GM12878 (cell line): ENCODE measurements at places on chromosomes 7 and 10.
A peak's percentile ranks its signal among the peaks of the same experiment; 100 is the strongest.

DNA sequence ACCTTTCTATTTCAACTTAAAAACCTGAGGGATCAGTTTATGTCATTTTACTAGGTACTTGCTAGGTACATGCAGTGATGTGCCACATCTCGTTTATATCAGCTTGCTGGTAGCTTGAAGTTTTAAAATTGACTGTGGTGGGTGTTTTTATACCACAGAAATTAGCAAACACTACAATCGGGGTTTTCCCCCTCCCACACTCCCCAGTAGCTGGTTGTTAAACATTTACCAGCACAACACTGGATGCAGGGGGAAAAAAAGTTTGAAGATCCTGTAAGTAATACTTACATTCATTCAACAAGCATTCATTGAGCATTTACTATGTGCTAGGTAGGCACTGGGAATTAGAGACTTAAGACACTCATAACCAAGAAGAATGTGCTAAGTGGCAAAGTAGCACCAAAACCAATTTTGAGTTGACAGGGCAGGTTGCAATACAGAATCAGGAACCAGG, 32.6 kb downstream of the USP6NL start:
- DNase-seq: peak; percentile 73

GRCh38 chr10:6647811-6648526, 67.9 kb upstream of the PRKCQ start:
- no peak for DNase-seq

- no peak for DNase-seq
These were observed 33.7 kb downstream of the ZNF777 start for GRCh38 chr7:149427096-149427680.

DNA sequence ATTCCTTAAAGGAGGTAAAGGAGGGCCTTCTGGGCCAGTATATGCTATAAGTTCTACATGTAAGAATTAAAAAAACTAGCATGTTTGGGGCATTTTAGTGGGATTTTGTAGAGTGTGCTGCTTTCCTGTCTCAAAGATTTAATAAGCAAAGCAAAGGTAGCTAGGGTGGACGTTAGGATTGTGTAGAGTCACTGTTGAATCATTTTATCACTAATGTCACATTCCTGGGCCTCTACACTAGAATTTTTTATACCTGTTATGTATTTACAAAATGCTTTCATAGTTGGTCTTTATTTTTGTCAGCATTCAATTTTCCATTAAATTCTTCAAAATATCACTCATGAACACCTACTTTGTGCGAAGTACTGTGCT, 139.4 kb upstream of the PHYHIPL start:
- no peak for DNase-seq

- no peak for DNase-seq
These were observed 12.9 kb upstream of the DENND2A start for GRCh38 chr7:140653319-140654108.

DNA sequence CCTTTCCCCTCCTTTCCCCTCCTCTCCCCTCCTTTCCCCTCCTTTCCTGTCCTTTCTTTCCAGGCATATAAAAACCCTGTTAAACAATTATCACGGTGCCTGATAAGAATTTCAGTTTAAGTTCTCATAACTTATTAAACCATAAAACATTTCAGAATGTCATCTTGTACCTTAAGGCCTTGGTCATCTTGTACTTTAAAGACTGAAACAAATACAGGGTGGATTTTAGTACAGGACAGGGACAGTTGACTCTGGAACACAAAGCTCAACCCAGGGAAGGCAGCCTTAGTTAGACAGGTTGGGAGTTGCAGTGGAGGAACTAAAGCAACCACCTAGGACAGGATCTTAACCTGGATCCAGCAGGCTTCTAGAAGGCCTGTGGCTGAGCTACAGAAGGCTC, 1.2 kb downstream of the AGR3 start:
- DNase-seq: no peak

- DNase-seq: no peak
These were observed 397.8 kb downstream of the AUTS2 start for GRCh38 chr7:69996121-69996520.

GRCh38 chr10:124196659-124197058, 103.3 kb upstream of the CHST15 start:
- DNase-seq: no peak

- DNase-seq: no peak
These were observed 9.7 kb downstream of the CFAP46 start for GRCh38 chr10:132932461-132933307.

DNA sequence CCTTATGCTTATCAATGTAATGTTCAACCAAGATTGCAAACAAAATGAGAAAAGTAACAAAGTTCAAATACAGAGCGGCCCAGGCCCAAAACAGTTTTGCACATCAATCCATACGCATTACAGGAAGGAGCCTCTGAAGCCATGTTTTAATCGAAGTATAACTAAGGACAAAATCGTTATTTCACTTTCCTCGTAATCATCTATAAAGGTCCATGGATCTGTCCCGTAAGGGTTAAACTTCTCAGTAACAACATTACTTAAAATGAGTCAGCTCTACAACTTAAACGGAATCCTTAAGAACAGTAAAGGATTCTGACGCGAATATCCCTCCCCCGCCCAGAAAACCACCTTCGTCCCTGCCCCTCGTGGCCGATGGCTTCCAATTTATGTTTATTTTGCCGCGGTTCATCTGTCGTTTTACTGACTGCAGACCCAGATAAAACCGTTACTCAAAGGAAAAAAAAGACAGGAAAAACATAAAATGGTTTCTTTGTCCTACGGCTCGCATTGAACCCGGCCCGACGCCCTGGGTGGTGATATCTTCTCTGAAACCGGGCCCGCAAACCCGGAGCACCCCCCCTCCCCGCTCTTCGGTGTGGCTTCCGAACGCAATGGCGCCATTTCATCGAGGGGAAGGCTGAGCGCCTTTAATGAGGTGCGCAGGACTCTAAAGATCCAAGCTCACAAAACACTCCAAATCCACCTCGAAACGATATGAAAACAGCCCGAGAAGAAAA, 1.1 kb downstream of the HNRNPA2B1 start:
- DNase-seq: no peak

- DNase-seq: peak; percentile 53
These were observed 2.9 kb upstream of the MYOZ1 start for GRCh38 chr10:73644015-73644743.

DNA sequence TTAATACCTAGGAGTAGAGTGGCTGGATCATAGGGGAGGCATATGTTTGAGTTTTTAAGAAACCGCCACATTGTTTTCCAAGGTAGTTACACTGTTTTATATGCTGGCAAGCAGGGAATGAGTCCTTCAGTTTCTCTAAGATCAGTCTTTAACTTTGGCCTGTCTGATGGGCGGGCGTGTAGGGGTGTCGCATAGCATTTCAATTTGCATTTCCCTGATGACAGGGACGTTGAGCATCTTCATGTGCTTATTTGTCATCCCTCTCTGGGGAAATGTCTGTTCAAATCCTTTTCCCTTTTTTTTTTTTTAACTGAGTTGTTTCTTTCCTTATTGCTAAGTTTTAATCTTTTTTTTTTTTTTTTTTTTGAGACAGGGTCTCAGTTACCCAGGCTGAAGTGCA, 9.8 kb downstream of the MTG1 start:
- DNase-seq: no peak

- DNase-seq: no peak
These were observed 14.5 kb downstream of the KLHL7 start for GRCh38 chr7:23120106-23120505.

DNA sequence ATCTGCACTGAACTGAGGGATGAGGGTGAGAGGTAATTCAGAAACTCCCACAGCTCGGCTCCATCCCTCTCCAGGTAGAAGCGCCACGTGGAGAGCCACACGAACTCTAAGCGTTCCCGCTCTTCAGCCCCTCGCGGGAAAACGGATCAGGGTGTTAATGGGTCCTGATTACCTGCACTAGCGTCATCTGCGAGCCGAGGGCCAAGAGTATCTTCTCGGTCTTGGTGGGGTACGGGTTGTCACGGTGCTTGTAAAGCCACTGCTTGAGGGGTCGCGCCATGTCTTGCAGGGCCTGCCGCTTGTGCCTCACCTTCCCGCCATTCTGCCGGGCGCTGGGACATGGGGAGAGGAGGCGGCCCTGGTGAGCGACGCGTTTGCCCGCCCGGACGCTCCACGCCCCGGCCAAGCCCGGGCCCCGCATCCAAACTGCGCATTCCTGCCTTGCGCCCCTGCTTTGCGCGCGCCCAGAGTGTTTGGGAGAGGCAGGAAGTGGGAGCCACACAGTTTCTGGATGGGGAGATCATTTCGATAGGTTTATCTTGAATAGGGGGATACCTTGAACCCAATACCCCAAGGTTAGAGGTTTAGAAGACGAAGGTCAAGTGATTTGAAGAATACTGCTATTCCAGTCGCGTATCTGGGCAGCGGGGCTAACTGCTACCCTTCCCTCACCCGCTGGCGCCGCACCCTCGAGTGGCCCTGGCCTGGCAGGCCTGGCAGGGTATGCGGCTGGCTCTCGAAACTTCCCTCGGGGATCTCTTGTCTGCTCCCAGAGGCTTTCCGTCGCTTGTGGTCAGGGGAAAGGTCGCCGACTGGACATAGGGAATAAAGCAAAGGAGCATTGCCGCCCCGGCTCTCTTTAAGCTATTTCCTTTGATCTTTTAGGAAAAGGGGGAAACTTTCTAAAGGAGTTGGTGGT, 4.2 kb downstream of the MKX start:
- DNase-seq: no peak

GRCh38 chr7:90309872-90310271, 11.2 kb downstream of the FAM237B start:
- DNase-seq: no peak

- no peak for DNase-seq
These were observed 65.6 kb downstream of the IGF2BP3 start for GRCh38 chr7:23404546-23405239.

DNA sequence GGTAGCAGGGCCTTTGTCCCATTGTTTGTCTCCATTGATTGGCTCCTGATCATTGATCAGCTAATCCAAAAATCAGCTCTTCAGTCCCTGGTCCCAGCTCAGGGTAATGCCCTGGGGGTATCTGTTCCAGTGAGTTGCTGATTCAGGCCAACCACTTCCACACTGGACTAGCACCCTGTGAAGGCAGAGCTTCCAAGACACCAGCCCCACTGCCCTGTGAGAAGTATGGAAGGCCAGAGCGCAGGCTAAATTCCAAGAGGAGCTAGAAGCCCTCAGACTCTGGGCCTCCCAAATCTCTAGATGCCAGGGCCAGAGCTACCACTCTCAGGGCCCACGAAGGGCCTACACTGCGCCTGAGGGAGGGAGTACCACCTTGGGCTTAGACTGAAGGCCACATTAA, 10.4 kb downstream of the TMEM72 start:
- DNase-seq: no peak

- DNase-seq: no peak
These were observed 98.7 kb downstream of the RNF216 start for GRCh38 chr7:5682551-5683279.

GRCh38 chr10:53395449-53395848, 622.9 kb upstream of the MBL2 start:
- no peak for DNase-seq

DNA sequence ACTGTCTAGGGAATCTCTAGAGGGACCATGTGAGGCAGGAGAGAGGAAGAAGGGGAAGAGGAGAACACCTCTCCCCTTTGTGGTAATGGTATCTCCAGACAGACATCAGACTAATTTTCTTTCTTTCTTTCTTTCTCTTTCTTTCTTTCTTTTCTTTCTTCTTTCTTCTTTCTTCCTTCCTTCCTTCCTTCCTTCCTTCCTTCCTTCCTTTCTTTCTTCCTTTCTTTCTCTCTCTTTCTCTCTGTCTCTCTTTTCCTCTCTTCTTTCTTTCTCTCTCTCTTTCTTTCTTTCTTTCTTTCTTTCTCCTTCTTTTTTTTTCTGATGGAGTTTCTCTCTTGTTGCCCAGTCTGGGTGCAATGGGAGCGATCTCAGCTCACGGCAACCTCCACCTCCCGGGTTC, 73.2 kb upstream of the PAX2 start:
- no peak for DNase-seq

- DNase-seq: no peak
These were observed 88.3 kb downstream of the CHN2 start for GRCh38 chr7:29282819-29283414.

DNA sequence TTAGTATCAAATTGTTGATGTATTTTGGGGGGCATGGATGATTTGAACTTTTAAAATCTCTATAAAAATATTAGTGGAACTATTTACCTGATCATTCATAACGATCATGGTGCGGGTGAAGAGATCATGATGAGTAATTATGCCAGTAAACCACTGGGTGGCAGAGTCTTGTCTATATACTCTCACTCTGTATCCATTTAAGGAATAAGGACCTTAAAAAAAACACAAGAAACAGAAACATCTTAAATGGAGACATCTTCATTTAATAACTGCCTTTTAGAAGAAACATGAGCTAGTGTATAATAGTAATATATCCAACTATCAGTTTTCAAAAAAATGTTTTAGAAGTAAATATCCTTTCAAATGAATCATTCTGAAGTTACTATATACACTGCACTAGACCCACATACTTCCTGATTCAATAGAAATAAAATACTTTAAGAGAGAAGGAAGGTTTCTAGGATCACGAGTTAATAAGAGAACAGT, 84.0 kb downstream of the NRBF2 start:
- DNase-seq: no peak

DNA sequence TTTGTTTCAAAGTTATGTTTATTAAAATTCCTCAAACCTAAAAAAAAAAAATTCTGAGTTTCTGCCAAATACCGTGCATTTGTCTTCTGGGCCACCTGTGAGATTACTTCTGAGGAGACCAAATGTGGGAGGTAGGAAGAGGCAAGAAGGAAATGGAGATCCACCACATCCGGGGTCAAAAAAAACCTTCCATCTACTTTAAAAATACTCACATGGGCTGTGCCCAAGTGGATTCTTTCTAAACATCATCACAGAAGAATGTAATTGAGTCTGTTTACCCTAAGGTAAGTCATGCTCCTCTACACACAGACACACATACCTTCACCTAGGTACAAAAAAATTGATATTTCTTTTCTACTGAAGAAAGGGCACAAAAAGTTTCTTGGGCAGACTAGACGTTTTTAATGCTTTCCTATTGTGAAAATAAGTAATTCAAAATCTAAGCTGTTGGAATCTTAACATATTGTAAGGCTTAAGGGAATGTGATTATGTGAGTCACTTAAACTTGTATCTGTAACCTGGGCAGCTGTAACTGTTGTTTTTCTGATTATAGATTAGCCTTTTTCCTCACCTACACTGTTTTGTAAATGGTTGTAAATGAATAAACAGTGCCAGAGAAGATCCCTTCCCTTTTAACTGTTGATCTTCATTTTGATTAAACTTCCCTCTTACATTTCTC, 19.1 kb upstream of the SPOCK2 start:
- DNase-seq: no peak

DNA sequence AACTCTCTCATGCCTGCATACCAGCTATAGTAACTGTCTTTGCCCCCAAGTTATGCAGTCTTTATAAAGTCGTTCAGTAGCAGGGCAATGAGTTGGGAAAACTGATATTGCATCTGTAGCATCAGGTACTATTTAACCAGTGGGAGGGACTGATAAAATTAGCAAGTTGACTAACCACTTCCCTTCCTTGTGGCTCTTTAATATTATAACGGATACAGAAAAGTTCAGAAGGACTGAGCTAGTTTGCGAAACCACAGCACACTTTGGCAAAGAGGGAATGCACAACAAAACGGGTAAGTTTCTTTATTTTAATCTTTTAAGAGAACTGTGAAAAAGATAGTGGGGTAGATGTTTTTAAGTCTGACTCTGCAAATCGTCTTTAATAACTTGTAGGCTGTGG, 205.3 kb upstream of the HDAC9 start:
- no peak for DNase-seq

GRCh38 chr10:131757285-131758058, 143.3 kb upstream of the PPP2R2D start:
- DNase-seq: no peak
